ENCODE measurements at places on chromosomes 2 and 18.

DNA sequence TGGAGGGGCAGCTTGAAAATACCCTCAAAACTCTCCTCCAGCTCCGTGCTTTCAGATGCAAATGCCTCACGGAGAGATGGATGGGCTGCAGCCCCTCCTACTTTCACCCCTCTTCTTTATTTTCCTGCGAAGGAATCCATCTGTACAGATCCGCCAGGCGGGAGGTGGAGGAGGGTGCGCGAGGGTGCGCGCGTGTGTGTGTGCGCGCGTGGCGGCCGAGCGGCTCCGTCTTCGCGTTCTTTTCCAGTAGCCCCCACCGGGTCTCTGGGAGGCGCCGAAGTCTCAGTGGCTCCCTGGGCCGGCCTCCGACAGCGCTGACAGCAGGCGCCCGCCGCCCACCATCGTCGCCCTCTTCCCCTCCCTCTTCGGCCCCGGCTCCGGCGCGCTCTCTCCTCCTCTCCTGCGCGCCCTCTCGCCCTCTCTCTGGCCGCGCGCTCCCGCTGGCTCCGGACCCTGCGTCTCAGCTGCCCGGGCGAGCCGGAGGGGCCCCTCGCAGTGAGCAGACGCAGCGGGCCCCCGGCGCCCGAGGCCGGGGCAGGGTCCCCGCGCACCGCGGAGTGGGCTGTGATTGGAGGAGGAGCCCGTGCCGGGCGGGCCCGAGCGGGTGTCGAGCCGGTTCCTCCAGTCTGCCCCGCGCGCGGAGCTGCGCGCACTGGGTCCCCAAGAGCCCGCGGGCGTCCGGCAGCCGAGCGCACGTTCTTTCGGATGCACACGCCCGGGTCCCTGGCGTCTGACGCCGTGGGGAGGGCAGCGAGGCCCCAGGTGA is at the start of gene CDH7:
CDH7 (plus strand) TSS at position 624 of the 766 bp plus-strand sequence. CDS start 11,831 bp downstream, outside the sequence.
- DNase-seq: peak; percentile 49

DNA sequence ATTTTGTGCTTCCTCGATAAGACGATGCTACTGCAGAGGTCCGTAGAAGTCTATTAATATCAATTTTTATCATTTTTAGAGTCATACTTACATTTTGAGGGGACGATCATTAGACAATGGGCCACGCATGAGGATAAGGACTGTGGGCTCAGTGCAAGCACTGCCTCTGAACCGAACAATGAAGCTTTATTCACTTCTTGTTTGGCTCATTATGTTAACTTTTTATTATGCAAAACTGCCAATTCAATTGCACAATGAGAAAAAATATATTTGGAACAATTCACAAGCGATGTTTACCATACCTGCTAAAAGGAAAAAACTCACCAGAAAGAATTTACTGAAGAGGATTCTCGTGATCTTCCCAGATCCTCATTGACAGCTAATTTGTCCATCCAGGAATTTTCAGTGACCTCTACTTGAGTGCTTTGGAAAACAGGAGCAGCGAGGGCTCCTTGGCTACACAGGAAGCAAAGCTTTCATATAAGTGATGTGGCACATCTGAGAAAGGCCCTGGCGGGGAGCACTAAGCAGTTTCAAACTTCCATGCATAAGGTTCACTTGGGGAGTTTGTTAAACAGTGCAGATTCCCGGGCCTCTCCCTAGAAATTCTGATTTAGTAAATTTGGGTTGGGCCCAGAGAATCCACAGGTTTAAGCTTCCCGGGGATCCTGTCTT is 13.3 kb upstream of the CAPN13 start:
- no peak for DNase-seq

- no peak for DNase-seq
Observed at GRCh38 chr2:59924346-59924745, 629.1 kb downstream of the BCL11A start.

DNA sequence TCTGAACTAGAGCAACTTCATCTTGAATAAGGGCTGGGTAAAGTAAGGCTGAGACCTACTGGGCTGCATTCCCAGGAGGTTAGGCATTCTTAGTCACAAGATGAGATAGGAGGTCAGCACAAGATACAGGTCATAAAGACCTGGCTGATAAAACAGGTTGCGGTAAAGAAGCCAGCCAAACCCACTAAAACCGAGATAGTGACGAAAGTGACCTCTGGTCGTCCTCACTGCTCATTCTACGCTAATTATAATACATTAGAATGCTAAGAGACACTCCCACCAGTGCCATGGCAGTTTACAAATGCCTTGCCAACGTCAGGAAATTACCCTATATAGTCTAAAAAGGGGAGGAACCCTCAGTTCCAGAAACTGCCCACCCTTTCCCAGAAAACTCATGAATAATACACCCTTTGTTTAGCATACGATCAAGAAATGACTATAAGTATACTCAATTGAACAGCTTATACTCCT is 109.1 kb downstream of the FIGN start:
- no peak for DNase-seq

GRCh38 chr2:160471950-160472349 is 21.7 kb downstream of the RBMS1 start:
- DNase-seq: no peak

GRCh38 chr2:143071185-143071876 is 57.9 kb upstream of the ARHGAP15 start:
- DNase-seq: no peak

GRCh38 chr2:164335947-164336346 is 285.3 kb downstream of the GRB14 start:
- no peak for DNase-seq

- DNase-seq: no peak
Observed at GRCh38 chr2:135762022-135762421, 20.4 kb downstream of the UBXN4 start.

DNA sequence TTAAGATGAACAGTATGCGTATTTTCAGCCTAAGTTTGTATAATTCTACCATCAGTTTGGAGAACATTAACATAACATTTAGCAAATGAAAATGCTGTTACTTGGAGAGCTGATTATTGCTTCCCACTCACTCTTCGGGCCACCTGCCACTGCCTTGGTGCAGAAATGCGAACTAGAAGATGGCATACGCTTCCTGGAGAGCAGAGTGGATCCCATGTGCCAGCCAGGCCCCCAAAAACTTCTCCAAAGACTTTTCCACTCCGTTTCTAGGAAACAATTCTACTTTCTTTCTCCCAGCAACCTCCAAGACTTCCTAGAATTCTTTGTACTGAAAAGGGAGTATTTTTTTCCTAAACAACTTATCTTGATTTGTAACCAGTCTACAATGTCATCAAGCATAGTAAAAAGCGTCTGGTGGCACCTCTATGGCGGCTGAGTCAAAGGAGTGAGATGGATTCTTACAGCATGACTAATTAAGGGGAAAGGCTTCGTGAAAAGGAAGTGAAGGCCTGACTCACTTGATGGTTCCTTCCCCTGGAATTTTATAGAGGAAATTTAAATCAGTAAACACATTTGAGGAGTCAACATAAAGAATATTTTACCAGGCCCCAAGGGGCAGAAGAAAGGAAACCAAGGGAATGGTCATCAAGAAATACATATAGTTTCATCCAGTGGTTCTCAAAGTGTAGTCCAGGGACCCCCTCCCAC is 36.6 kb downstream of the FEZ2 start:
- DNase-seq: no peak

GRCh38 chr2:200765995-200766660 is 45.6 kb upstream of the BZW1 start:
- DNase-seq: no peak

DNA sequence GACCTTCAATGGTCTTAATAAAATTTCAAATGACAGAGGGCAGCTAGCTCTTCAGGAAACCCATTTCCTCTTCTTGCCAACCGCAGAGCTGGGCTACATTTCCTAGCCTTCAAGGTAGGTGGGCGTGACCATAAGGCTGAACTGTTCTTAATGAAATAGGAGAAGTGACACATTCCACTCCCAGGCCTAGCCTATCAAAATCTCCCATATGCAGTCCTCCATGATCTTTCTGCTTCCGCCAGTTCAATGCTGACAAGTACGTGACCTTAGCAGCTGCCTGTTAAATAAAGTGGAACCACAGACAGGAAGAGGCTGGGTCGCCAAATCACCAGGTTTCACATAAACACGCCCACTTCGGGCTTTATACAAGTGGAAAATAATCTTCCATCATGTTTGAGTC is 13.2 kb downstream of the SERPINE2 start:
- DNase-seq: no peak

DNA sequence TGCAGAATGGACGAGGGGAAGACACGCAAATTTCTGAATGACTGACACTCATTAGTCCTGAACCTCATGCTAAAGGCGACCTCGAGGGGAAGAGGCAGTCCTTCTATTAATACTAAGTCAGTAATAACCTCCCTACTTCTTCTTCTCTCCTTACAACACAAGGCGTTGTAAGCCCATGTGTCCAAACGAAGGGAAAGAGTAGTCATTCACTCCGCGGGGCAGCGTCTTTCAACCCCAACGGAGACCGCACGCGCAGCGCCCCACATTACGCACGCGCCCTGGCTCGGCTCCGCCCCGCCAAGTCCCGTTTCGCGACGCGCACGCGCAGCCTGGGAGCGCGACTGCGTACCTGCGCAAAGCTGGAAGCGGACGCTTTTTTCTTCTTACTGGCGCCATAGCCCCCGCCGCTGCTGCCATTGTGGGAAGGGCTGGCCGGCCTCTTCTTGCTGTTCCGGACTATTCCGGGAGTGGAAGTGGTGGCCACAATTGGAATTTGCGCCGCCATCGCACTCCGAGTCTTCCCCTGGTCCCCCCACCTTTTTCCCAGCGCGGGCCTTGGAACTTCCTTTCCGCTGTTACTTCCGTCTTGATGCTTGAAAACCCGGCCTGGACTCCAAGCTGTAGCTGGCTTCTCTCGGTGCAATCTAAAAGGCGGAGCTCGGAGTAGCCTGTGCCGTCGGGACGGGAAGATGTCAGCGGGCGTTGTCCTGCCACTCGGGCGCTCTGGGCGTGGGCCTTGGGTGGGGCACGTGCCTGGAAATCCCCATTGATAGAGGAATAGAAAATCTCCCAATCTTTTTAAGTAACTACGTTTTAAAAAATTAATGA is at the start of gene INO80C:
INO80C (minus strand) TSS at position 591 of the 828 bp plus-strand sequence; CDS start at position 505, 86 bp downstream.
- peak; percentile 85 for DNase-seq

- no peak for DNase-seq
Observed at GRCh38 chr2:171185941-171186340, 25.2 kb upstream of the TLK1 start.

DNA sequence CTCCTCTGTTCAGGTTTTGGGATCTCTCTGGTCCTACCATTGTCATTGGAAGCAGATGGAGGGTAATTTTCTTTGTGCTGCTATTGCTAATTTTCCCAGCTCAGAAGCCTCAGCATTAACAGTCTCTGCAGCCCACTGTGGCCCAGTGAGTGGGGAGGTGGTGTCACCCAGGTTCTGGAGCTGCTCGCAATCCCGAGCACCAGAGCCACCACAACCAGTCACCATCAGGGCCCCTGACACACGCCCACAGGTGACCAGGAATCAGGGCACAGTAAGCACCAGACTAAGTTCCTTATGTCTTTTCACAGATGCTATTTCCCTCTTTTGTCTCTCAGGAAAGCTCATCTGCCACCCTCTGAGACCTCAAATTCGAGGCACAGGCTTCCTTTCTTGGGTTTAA is 87.9 kb downstream of the SEPTIN10 start:
- no peak for DNase-seq

DNA sequence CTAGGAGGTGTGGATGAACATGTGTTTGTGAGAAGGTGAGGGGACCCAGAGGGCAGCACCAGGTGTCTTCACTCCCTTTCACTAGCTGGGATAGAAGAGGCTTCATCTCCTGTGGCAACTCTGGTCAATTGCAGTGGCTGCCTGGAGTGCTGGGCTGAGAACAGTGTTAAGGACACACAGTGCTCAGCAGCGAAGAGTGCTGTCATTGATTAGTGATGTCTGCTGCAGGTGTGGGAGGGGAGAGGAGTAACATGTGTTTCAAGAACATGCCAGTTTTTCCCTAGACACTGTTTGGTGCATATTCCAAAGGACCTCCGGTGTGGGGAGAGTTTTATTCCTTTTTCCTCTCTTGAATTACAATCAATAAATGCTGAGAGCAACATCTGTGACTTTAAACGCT is 95.9 kb upstream of the CXCR4 start:
- DNase-seq: no peak

DNA sequence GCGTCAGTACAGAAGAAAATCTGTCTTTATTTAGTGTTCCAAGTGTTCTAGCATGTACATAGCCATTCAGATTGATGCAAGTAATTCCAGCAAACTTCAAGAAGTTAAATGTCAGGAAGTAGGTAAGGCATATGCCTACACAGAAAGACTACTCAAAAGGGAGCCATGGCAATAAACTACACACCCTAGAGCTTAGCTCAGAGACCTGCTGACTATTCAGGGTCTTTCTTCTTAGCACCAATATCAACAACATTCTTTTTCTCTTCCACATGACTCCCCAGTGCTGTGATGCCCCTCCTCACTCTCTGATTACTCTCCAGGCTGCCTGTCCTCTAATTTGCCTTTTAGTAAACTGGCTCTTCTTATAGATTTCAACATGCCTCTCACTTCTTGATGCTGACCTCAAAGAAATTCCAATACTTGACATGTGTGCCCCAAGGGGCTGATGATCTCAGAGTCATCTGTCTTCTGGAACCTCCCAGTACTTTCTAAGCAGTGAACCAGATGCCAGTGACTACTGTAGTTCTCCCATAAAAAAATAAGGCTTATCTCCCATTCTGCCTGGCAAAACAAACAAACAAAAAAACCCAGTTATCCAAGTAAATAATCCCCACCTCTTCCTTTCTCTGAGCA is 909.2 kb upstream of the FANCL start:
- no peak for DNase-seq

Measured in neural crest cell (in vitro differentiated cells).